Kidney glomerular epithelial cell (primary cell): ENCODE measurements at places on chromosomes 11 and 22.

GRCh38 chr11:128625746-128626145 is 38.4 kb upstream of the ETS1 start:
- DNase-seq = no peak

DNA sequence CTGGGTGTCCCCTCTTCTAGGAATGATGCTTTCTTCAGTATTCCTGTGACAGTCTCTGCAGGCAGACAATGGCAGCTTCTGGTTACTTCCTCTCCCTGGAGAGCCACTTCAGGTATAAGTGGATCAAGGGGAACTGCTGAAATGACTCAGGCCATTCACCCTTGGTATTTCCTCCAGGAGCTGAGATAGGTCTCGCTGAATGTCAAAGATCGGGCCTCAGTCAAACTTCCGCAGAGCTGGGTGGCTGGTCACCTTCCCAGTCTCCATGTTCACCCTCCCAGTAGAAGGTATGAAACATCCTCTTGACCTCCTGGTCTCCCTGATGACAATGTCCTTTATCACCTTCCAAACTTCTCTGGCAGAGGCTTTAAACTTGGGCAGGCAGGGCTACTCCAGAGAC is 1.8 kb upstream of the ANKK1 start:
- DNase-seq = no peak

GRCh38 chr11:124832571-124832970 is 32.4 kb upstream of the MSANTD2 start:
- peak; percentile 65 for DNase-seq

DNA sequence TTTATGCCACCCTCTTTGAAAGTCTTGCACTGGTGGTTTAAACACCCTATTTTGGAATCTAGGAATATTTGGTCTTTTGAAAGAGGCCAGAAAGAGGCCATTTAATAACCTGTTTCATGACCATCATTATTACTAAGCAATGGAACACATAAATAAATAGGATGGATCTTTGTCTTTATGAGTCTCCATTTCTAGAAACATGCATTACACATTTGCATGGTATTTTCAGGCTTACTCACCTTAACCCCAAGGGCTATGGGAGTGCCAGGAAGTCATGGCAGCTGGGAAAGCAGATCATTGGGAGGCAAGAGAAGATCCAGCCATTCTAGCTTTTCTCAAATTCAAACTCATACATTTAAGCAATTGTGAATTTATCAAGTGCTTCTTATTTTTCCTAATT is 185.8 kb upstream of the POU2AF2 start:
- DNase-seq = peak; percentile 22

GRCh38 chr11:64533501-64533900 is 57.5 kb upstream of the SLC22A12 start:
- no peak for DNase-seq

DNA sequence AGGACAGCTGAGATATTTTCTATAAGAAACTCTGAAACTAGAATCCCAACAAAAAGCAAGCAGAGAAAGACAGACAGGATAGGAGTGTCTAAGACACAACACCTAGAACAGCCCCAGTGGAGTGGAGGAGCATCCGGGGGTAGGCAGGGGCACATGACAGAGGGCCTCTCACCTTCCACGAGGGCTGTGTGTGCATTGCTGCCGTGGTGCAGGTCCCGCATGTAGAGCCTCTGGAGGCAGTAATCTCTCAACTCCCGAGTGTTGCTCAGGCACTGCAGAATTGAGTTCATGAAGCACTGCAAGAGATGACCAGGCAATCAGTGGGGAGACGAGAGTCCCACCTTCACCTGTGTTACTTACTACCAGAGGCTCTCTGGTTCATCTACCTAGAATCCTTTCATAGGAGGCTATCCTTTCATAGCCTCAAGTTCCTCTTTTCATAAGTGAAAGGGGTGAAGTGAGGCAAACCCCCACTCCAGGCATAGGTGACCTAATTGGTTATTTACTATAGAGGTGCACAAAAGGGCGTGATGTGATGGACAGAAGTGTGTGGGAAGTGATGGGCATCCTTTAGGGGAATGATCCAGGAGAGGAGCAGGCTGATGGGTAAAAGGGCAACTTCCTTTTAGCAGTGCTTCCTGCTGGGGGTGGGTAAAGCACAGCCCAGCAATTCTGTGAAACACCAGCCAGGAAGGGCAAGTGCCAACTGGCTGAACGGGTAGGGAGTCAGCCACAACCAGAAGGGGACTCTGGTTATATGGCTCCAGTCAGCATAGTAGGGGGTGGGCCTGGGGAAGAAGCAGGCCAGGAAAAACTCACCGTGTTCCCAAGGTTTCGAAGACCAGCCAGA is 13.1 kb upstream of the MFRP start:
- DNase-seq = no peak

DNA sequence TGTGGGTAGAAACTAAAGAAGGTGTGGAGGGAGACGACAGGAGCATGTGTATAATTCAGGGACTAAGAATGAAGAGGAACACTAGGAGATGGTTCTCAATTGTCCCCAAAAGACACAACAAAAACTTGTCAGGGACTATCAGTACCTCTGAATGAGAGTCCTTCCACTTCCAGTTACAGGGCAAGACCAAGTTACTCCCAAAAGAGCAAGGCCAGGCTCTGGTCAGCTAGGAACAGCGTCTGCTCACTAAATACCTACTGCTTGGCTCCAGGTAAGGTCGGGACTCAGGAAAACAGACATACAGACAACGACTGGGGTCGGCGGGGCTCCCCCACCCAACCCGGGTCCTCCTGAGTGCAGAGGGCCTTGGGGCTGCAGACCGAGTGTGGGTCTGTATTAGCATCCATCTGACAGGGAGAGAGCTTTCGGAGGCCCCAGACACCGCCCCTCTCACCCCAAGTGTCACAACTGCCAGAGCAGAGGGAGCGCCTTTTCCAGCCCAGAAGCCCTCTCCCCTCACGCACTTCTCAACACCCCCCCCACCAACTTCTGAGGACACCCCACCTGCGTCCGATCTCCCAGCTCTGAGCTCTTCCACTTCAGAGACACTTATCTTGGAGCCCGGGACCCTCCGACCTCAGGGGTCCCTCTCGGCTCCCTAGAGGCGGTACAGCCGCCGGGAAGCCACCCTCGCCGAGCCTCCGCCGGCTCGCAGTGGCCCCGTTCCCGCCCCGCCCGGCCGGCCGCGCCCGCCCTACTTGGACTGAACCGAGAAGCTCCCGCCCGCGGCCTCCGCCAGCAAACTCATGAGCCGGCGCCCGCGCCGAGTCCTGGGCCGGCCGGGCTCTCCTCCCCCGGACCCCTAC is 522 bp downstream of the RHOG start:
- no peak for DNase-seq

- DNase-seq = no peak
Measured at GRCh38 chr22:37357446-37358075, 69.7 kb downstream of the ELFN2 start.

- peak; percentile 76 for DNase-seq
Measured at GRCh38 chr22:32564170-32565001, 89.8 kb downstream of the FBXO7 start.

DNA sequence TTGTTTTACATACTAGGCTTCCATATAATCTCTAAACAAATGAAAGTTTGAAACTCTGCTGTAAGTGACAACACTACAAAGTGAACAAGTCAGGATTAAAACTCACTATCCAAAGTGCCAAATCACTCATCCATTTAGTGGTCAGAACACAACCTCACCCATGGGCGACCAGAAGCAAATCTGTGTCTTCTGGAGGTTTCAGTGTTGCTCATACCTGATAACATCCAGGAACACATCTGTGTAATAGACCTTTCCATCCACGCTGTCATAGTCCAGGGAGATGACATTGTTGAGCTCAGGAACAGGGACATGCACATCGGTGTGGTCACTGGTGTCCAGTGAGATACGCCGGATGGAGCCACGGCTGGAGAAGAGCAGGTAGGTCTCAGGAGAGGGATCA is 28.5 kb upstream of the CKAP5 start:
- no peak for DNase-seq

- DNase-seq = no peak
Measured at GRCh38 chr11:131979364-131979763, 608.9 kb downstream of the NTM start.

GRCh38 chr22:24807284-24807950 is 1.4 kb downstream of the SGSM1 start:
- no peak for DNase-seq

DNA sequence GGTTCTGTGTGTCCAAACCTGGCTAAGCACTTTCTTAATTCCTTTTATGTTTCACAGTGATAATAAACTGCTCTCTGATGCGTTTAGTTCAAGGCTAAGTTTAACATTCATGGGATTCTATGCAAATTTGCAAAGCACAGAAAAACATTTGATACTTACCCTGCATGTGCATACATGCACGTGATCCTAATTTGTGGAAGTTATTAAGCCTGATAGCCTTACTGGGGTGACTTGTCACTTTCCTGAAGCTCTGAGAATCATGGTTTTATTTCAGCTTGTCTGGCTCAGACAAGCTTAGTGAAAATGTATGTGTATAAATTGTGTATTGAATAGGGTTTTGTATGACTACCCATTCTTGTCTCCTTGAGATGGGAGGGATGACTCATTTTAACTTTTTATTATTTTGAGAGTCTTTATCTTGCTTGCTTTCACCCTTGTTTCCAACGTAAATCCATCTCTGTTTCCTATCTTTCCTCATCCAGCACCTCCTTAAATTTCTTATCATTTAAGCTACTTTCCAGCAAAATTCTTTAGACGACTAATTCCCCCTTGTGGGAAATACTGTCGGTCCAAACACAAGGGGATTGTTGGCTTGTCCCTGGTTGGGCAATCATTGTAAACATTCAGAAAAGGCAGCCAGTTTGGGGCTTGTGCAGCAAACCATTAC is 167.1 kb downstream of the C11orf91 start:
- no peak for DNase-seq

GRCh38 chr22:36954251-36955014 is 41.0 kb downstream of the CSF2RB start:
- no peak for DNase-seq

DNA sequence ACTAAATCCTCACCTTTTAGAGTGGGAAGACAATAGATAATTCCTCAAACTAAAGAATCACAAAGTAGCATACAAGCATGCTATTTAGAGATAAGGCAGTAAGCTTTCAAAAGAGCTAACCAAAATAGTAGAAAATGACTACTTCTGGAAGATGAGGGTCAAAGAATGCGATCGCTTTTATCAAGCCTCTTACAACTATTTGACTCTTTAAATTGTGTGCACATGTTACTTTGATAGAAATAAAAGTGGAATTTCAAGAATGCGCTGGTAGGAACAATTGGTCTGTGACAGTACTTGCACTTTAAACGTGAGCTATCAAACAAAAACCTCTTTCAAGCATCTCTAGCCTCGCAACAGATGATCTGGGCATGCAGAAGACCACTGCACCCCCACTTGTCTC is 97.3 kb downstream of the COMMD9 start:
- no peak for DNase-seq

- DNase-seq = no peak
Measured at GRCh38 chr11:18650859-18651557, 16.9 kb upstream of the SPTY2D1 start.

DNA sequence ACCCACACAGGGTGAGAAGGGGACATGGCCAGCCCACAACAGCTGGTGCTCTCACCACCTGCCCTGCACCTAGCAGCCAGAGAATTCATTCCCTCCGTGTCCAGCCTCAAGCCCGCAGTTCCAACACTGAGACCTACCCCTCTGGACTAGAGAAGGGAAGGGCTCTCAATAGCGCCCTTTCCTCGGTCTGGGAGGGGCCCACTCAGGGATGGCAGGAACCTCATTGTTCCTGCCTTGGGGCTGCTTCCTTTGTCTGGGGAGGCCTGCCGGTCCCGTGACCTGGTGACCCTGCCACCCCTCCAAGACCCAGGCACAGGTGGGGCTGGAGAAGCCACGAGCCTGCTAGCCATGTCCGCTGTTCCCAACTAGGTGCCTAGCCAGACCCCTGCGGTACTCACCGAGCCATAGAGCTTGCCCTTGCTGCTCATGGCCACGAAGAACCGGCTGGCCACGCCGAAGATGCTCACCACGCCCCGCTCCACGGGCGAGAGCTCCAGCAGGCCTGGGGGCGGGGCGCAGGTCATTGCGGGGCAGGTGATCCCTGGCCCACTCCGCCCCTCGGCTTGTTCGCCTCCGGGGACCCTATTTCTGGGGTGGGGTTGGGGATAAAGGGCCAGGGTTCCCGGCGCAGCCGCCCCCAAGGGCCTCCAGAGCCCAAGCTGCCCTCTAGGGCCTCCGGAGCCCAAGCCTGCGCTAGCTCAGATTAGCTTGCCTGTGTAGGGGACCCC is 1.4 kb downstream of the FGF4 start:
- DNase-seq = no peak

GRCh38 chr11:28086569-28086968 is 21.4 kb downstream of the KIF18A start:
- DNase-seq = no peak

- no peak for DNase-seq
Measured at GRCh38 chr11:125214601-125215565, 50.3 kb downstream of the PKNOX2 start.

DNA sequence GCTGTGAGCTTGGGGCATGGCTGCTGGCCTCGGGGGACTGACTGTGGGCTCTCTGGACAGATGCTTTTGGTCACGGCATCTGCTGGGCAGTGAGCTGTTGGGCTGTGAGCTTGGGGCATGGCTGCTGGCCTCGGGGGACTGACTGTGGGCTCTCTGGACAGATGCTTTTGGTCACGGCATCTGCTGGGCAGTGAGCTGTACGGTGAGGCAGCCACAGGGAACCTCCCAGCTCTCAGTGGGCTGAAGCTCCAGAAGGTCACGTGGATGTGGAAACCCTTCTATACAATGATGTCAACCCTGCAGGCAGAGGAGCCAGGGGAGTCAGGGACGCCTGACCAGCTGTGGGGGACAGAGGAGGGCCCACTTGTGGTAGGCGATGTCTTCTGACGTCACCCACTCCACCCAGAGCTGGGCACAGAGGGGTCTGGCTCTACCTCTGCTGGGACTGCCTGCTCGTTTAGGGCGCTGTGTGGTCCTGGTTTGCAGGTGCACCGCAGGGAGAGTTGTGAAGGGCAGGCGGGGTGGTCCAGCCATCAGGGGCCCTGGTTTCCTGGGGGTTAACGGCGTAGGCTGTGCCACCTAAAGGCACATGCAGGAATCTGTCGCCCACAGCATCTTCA is 1331.3 kb downstream of the BRD1 start:
- DNase-seq = no peak

GRCh38 chr11:41431784-41432183 is 27.7 kb downstream of the LRRC4C start:
- DNase-seq = no peak

DNA sequence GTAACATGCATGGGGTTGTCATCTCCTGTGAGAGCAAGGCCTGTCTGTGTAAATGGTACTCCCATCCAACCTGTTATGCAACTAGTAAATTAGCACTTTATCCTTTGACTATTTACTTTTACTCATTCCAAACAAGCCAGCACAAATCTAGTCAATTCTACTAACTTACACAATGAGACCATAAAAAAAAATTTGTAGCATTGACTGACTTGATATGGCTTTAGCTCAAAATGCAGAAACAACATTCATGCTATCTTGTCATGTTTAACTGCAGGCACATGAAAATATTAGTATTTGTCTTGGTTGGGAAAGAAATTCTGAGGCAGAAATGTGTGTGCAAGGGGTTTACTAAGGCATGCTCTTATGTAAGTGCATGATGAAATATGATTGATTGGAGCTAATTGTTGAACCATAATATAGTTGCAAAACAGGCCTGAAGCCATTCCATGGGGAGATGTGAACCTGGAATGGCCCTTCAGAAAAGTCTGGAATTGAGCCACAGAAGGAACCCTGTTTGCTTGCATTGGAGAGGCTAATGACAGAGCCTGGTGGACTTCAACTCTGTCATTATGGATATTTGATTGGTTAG is 2.5 kb downstream of the SLC22A25 start:
- DNase-seq = no peak

GRCh38 chr11:41533761-41534160 is 74.3 kb upstream of the LRRC4C start:
- no peak for DNase-seq

- no peak for DNase-seq
Measured at GRCh38 chr11:26254378-26254777, 77.6 kb upstream of the ANO3 start.
